PC-9 (cell line): ENCODE measurements at places on chromosomes 11 and 22.

DNA sequence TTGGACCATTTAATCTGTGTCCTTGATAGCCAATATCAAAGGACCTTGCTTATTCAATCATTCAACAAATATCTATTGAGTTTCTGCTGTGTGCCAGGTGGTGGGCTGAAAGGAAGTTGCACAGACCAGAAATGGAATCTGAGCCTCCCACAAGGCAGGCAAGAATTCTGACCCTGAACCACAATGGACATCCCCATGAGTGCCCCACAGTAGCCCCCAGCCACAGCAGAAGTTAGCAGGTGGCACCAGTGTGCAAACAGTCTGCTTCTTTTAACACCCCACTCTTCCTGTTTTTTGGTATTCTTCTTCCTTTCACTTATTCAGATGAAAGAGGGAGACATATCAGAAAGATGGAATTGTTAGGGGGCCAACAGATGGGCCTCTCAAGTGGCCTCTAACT lies 12.2 kb upstream of the SERPING1 start:
- DNase-seq = no peak

- no peak for DNase-seq
Observed at GRCh38 chr22:50367778-50368500, 24.8 kb downstream of the PPP6R2 start.

DNA sequence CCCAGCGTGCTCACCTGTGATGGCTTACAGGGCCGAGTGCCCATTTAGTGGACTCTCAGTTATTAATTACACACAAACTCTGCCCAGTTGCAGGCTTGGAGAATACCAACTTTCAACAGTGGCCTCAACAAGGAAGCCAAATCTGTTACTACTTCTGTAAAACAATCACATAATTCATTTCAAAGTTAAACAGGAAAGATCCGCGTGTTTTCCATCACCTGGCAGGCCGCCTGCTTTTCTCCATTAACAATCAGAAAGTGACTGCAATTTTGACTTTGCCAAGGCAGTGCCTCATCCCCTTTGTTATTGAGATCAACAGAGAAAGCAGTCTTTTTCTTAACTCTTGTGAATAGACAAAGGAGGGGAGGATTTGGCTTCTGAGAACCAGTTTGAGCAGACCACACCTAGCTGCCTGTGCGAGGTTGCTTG lies 77.7 kb downstream of the BARX2 start:
- no peak for DNase-seq

DNA sequence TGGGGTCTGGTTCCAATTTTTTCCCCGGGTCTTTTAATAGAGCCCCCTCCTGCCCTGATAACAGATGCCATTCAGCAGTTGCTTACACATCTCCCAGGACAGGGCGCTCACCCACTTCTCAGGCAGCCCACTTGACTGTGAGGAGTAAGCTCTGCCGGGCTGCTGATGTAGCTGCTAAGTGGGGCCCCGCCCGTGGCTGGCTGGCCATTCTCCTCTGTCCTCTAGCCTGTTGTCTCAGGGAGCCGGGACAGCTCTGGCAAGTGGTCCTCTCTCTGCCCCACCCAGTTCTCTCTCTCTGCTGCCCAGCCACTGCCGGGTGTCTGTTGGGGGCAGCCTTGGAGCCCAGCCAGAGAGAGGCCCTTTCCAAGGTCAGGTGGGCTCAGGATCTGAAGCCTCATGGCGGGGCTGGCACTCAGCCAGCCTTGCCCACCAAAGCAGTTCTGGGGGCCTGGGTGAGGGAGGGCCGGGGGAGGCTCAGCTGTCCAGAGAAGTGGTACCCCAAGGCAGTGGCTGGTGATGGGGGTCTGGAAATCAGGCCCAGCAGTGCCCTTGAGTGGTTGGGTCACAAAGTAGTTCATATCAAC lies 8.9 kb downstream of the KCNJ4 start:
- DNase-seq = no peak

DNA sequence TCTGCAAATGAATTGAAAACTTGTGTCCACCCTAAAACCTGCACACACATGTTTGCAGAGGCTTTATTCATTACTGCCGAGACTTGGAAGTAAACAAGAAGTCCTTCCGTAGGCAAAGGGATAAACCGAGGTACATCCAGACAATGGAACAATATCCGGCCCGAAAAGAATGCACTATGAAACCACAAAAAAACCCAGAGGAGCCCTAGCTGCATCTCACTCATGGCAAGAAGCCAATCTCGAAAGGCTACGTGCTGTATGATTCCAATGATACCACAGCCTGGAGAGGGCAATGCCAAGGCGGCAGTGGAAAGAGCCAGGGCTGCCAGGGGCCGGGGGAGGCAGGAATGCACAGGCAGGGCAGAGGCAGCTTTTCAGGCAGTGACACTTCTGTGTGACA lies 3.2 kb upstream of the MRPL23 start:
- peak; percentile 44 for DNase-seq

GRCh38 chr11:32213223-32213622 lies 122.3 kb downstream of the RCN1 start:
- no peak for DNase-seq

DNA sequence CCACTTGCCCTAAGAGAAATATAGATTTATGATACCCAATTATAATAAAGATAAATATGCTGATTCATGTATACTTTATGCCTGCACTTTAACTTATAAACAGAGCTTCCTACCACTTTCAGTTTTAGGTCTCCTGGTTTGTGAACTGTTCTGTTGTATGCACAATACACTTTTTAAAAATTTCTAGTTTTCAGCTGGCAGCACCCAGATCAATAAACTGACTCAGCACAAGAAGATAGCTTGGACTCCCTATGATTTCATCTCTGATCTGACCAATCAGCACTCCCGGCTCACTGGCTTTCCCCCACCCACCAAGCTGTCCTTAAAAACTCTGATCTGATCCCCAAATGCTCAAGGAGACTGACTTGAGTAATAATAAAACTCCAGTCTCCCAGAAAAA lies 33.5 kb upstream of the FAM181B start:
- no peak for DNase-seq

- DNase-seq = no peak
Observed at GRCh38 chr11:15010865-15011264, 38.7 kb upstream of the CALCA start.

GRCh38 chr11:57095417-57095816 lies 86.3 kb upstream of the LRRC55 start:
- DNase-seq = peak; percentile 48

DNA sequence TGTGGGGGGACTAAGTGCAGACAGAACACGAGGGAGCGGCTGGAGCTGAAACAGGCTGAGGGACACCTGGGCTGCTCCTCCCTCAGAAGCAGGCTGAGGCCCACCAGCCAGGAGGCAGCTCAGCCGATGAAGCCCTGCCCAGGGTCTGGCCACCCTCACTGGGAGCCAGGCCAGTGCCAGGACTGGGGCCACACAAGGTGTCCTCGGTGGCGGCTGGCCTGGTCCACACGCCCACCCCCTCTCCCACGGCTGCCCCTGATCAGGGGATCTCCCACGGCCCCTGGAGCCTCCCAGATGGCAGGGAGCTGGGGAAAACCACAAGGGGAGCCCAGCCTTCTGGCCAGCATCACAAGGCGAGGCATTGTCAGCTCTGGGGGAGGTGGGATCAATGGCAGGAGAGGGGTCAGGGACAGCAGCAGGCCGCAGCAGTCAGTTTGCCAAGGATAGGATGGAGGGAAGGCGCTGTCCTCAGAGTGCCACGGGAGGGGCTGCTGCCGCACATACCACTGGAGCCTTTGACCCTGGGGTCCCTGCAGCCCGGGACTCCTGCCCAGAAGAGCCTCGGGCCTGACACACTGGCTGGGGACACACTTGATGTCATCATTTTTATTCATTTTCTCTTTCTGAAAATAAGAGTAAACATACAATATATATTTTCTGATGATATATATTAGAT lies 11.7 kb upstream of the RASL10A start:
- DNase-seq = no peak

- DNase-seq = no peak
Observed at GRCh38 chr22:41057076-41057475, 35.3 kb upstream of the EP300 start.

GRCh38 chr11:18479063-18479462 lies 23.4 kb downstream of the LDHAL6A start:
- DNase-seq = no peak

DNA sequence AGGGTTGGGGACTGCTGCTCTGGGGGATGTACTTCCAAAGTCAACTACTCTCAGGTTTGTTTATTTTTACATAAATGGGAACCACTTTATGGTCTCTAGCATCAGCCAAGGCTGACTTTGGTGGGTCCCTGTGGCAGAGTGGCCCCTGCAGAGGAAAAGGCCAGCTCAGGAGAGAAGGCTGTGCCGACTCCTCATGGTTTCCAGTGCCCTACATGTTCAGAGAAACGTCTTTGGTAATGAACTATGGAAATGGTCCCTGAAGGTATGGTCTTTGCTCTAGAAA lies 3.0 kb upstream of the ZDHHC8 start:
- no peak for DNase-seq

DNA sequence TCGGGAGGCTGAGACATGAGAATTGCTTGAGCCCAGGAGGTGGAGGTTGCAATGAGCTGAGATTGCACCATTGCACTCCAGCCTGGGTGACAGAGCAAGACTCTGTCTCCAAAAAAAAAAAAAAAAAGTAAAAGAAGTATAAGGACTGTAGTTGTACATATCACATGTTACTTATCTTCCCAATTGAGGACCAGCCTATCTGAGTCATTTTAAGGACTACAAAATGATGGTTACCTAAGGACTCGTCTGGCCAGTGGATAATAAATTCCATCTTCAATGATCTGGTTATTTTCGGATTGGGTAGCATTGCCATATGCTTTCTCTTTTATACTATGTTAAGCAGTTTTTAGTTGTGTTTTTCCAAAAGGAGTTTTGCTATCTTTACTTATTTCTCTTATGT lies 55.3 kb downstream of the PPFIA1 start:
- no peak for DNase-seq

DNA sequence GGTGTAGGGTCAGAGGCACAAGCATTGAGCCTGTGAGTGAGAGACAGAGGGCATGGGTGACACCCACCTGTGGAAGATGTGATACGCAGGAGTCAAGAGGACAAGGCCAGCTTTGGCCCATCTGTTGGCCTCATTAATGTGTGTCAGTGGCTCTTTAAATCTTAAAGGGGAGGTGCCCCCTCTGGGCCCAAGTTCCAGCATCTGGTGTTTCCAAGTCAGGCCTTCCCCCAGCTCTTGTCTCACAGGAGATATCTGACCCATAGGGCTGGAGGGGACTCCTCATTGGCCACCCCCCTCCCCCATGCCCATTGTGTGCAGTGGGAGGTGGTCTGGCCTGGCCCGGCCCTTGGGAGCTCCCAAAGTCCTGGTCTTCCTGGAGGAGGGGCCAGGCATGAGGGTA lies 8.9 kb downstream of the KCNK7 start:
- DNase-seq = no peak

DNA sequence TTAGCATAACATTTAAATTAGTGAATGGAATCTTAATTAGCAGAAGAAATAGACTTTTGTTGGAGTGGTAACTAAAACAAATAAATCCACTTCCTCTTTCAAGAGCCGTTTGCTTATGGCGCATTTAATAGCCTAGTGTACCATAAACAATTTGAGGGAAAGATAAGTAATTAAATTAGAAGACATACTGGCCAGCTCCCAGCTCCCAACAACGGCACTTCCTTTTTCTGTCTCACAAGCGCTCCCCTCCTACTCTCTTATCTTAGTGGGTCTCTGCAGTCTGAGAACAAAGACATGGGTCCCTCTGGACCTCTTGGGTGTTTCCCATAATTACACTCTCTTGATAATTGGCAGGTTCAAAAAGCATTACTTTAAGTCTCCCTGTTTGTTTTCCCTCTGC lies 146.0 kb downstream of the OPCML start:
- no peak for DNase-seq

- peak; percentile 92 for DNase-seq
Observed at GRCh38 chr22:24482575-24482974, 12.6 kb upstream of the UPB1 start.

DNA sequence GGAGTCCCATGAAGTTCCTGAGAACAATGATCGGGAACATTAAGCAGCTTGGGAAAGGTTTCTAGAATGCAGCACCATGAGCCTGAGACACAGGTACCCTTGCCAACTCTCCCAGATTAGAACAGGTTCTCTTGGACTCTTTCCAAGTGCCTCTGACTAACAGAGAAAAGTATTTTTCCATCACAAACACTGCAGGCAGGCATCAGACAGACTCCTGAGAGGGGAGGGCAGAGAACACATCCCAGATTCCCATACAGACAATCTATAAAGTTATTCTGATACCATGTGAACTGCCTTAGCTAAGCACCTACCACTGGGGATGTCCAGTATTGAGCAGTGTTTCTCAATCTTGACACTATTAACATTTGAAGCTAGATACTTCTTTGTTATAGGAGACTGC lies 27.3 kb downstream of the SERGEF start:
- DNase-seq = peak; percentile 28

DNA sequence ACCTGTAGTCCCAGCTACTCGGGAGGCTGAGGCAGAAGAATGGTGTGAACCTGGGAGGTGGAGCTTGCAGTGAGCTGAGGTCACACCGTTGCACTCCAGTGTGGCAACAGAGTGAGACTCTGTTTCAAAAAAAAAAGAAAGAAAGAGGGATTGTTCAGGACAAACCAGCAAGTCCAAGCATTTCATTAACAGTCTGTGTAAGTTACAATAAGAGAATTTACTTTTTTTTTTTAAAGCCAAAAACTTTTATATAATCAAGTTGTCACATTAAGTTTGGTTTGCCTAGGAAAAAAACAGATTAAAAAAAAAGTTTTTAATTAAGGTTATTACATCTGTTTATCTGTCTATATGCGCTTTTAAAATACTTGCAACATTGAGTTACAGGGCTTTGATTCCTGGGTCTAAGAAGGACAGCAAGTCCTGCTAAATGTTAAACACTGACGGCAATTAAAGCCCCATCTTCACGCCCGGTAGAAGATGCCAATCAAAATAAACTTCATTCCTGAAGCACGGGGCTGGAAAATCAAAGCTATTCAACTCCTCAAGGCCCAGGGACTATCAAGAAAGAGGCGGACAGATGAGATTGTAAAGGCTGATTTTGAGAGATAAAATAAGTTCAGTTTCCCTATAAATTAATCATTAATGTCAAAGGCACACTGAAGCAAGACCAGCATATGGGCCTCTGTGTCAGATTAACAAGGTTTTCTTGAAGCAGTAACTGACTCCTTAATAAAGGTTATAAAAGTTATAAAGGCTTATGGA lies 10.7 kb downstream of the TMEM138 start:
- no peak for DNase-seq

- no peak for DNase-seq
Observed at GRCh38 chr11:5547982-5548381, 358 bp downstream of the OR52H1 start.

- no peak for DNase-seq
Observed at GRCh38 chr22:20890975-20891374, 26.2 kb upstream of the CRKL start.

- DNase-seq = no peak
Observed at GRCh38 chr11:117914991-117915618, 14.1 kb downstream of the TMPRSS13 start.

- no peak for DNase-seq
Observed at GRCh38 chr11:69292221-69292648, 1.7 kb upstream of the MYEOV start.

- DNase-seq = no peak
Observed at GRCh38 chr11:96139691-96140090, 203.3 kb downstream of the MAML2 start.

- no peak for DNase-seq
Observed at GRCh38 chr11:123594921-123595320, 59.5 kb downstream of the SCN3B start.
